ENCODE measurements at places on chromosomes 3 and 15. TPM values are rescaled to one million over a fixed set of nuclear protein-coding genes. Genes with fewer than 3 reads are reported as not detected.

DNA sequence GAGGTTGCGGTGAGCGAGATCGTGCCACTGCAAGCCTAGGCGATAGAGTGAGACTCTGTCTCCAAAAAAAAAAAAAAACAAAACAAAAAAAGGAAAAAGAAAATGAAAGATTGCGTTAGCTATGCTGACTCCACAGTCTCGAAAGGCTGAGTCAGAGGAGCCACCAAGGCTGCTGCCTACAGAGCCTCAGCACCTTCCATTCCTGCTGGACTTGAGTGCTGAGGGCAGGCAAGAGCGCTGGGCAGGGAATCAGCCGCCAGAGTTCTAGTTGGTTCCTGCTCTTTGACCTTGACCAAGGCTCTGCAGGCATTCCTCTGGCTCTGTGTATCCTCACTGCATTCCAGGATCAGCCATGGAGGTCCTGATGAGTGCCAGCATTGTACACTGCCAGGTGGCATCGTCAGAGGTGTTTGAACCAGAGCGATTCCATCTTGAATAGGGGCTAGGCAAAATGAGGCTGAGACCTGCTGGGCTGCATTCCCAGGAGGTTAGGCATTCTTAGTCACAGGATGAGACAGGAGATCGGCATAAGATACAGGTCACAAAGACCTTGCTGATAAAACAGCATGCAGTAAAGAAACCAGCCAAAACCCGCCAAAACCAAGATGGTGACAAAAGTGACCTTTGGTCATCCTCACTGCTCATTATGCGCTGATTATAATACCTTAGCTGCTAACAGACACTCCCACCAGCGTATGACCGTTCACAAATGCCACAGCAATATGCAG lies 5.9 kb downstream of the MESP2 start:
- no peak overlapping the region for H3K27ac ChIP-seq
- peaks cover 4% of the 10 kb centered on the region for H3K36me3 ChIP-seq
- H3K27me3 ChIP-seq: no peaks in the 10 kb centered on the region
- H3K4me3 ChIP-seq: no peak overlapping the region
- DNase-seq: no peak

DNA sequence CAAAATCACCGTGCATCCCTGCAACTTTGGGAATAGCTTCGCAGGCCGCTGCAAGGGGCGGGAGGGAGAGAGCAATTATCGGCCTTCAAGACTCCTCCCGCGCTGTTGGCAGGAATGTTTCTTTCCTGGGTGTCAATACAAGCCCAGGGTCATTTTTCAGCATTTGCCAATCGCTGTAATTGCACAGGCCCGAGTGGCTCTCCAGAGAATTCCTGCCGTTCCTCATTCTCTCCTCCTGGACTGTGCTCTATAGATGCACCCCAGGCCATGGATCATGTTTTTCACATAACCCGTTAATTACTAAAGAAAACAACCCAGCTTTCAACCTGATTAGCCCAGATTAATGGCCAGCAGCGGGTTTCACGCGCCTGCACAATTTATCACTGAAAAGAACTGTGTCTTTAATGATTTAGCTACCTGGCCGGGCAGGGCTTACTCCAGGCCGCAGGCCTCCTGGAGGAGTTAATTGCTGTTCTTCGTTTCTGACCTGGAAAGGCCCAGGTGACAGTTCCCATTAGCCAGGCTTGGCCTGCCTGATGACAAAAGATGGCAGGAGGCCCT lies 144.3 kb downstream of the OPA1 start:
- no peaks in the 10 kb centered on the region for H3K4me1 ChIP-seq
- H3K27ac ChIP-seq: no peak overlapping the region
- no peak overlapping the region for H3K4me3 ChIP-seq
- no peaks in the 10 kb centered on the region for H3K36me3 ChIP-seq
- no peak for DNase-seq

Gene ZNF619
- total RNA-seq: 5.9 TPM

Gene SH2D7
- total RNA-seq: not detected

DNA sequence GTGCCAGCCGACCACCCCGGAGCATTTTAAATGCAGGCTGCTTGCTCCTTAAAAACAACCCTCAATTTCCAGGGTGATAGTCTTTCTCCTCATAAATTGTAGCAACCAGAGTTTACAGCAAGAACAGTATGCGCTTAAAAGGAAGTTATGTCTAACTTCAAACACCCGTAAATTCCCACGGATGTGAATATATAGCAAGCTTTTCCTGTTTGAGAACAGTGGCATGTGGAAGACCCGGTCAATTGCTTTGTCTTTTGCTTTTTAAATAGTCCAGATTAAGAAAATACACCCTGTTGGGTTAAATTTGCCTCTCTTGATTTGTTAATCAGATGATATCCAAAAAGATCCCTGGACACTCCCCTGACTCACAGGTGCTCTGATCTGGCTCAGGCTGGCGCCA lies 20.8 kb downstream of the MRPS25 start:
- H3K4me3 ChIP-seq: no peak overlapping the region
- peaks cover 11% of the 10 kb centered on the region for H3K36me3 ChIP-seq
- no peak overlapping the region for H3K27ac ChIP-seq
- no peak for DNase-seq
- no peaks in the 10 kb centered on the region for H3K27me3 ChIP-seq

GRCh38 chr3:142863010-142863817 lies 25.7 kb downstream of the PCOLCE2 start:
- no peak for DNase-seq
- no peak overlapping the region for H3K27ac ChIP-seq
- no peaks in the 10 kb centered on the region for H3K36me3 ChIP-seq
- no peak overlapping the region for H3K4me3 ChIP-seq
- no peaks in the 10 kb centered on the region for H3K27me3 ChIP-seq

GRCh38 chr15:68190048-68190447 lies 15.1 kb downstream of the CALML4 start:
- no peak for DNase-seq
- no peaks in the 10 kb centered on the region for H3K27me3 ChIP-seq
- no peak overlapping the region for H3K4me3 ChIP-seq
- H3K4me1 ChIP-seq: peaks cover 9% of the 10 kb centered on the region
- peaks cover 6% of the 10 kb centered on the region for H3K36me3 ChIP-seq

- DNase-seq: no peak
- no peak overlapping the region for H3K4me3 ChIP-seq
These were observed 33.8 kb downstream of the TIGIT start for GRCh38 chr3:114327665-114328064.

- no peak for DNase-seq
- no peaks in the 10 kb centered on the region for H3K4me1 ChIP-seq
- no peak overlapping the region for H3K27ac ChIP-seq
- no peak overlapping the region for H3K4me3 ChIP-seq
These were observed 23.8 kb downstream of the NANOGP8 start for GRCh38 chr15:35061161-35061824.

DNA sequence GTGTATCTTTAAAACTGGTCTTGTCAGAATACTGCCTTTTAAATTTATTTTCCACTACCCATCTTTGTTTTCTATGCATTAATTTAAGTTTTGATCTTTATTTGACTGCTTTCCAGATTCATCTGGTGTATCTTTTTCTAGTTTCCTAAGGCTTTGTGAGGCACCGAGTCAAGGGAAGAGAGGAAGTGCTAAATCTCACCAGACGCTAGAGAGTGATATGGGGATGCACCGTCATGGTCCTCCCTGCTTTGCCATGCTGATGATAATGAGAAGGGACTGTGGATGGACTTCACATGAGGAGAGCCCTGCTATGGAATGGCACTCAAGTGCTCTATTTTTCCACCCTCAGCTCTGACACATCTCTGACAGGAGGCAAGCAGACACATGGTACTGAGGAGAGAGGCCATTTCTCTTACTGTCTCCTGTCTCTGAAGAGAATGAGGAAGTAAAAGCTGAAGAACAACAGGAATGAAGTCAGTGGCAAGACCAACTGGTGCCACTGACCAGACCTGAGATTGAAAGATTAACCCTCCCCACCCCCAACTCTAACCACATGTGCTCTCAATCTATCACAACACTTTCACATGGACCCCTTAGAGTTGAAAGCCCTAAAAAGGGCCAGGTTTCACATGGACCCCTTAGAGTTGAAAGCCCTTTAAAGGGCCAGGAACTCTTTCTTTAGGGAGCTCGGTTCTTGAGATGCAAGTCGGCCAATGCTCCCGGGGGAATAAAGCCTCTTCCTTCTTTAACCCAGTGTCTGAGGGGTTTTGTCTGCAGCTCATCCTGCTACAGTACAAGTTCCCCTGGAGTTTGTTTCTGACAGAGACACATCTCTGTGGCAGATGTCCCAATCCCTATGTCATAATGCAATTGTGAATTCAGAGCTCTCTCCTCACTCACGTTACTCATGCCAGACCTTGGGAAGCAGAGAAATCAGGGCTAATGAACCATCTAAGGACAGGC lies at the start of gene IQCF2:
IQCF2 (plus strand) TSS at position 913 of the 963 bp plus-strand sequence. CDS start 52 bp downstream, outside the sequence.
- H3K4me1 ChIP-seq: no peaks in the 10 kb centered on the region
- no peak for DNase-seq

DNA sequence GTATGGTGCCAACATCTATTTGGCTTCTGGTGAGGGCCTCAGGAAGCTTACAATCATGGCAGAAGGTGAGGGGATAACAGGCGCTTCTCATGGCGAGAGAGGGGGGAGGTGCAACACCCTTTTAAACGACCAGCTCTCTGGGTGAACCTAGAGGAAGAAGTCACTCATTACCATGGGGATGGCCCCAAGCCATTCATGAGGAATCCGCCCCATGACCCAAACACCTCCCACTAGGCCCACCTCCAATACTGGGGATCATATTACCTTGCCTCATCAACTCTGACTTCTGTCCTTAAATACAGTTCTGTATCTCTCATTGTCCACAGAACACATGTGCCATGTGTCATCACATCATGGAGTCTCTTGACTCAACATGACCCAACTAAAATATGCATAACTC lies 37.5 kb upstream of the CLRN1 start:
- H3K27me3 ChIP-seq: no peaks in the 10 kb centered on the region
- H3K4me1 ChIP-seq: no peaks in the 10 kb centered on the region
- no peak overlapping the region for H3K27ac ChIP-seq
- H3K4me3 ChIP-seq: no peak overlapping the region

GRCh38 chr3:67377299-67377698 lies 277.1 kb downstream of the SUCLG2 start:
- H3K4me1 ChIP-seq: no peaks in the 10 kb centered on the region
- DNase-seq: no peak
- H3K27me3 ChIP-seq: no peaks in the 10 kb centered on the region
- H3K36me3 ChIP-seq: peaks cover 8% of the 10 kb centered on the region
- H3K27ac ChIP-seq: no peak overlapping the region

DNA sequence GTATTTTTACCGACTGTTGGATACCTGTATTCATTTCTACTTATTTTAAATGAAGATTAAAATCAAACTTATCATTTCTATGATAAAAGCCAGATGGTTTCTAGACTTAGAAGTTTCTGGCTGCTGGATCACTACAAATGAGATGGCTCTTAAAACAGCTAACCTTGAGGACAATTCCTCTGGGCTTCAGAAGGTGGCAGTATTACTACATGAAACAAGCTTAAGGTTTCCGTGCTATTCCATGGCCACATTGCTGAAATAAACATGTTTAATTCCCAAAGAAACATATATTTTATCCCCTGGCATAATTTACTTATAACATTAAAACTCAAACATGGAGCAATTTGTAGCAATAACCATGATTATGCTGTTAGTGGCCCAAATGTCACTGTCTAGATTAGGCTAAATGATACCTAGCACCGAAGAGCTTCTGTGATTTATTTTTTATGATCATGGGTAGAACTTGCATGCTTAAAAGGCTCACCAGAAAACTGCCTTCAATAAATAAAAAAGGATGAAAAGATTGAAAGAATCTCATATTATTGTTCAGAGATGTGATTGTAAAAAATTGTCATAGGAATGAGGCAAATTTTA lies 204.0 kb upstream of the NANOGP8 start:
- H3K4me3 ChIP-seq: no peak overlapping the region
- no peaks in the 10 kb centered on the region for H3K4me1 ChIP-seq
- H3K27ac ChIP-seq: no peak overlapping the region

- DNase-seq: no peak
- H3K27ac ChIP-seq: no peak overlapping the region
- H3K4me3 ChIP-seq: no peak overlapping the region
- H3K4me1 ChIP-seq: no peaks in the 10 kb centered on the region
These were observed 402.9 kb downstream of the TBL1XR1 start for GRCh38 chr3:176794406-176794805.

GRCh38 chr15:42218953-42219592 lies 11.0 kb upstream of the VPS39 start:
- no peak overlapping the region for H3K27ac ChIP-seq
- peaks cover 4% of the 10 kb centered on the region for H3K36me3 ChIP-seq
- no peak for DNase-seq
- H3K27me3 ChIP-seq: no peaks in the 10 kb centered on the region

Gene TLR9
- total RNA-seq: not detected

Gene SLC41A3
- total RNA-seq: 14.2 TPM

Gene GOLGA8B
- total RNA-seq: 71.0 TPM

Measured in liver (tissue), 10 donors.